Stimulated activated CD4-positive, alpha-beta T cell treated with anti-CD3 and anti-CD28 coated beads, Interleukin-15, amount 100 ng/mL, for 24 hours (primary cell): ENCODE measurements at places on chromosomes 13 and 19.
A peak's percentile ranks its signal among the peaks of the same experiment; 100 is the strongest.

- no peak for DNase-seq
These were observed 114.4 kb upstream of the TMTC4 start for GRCh38 chr13:100789025-100789424.

DNA sequence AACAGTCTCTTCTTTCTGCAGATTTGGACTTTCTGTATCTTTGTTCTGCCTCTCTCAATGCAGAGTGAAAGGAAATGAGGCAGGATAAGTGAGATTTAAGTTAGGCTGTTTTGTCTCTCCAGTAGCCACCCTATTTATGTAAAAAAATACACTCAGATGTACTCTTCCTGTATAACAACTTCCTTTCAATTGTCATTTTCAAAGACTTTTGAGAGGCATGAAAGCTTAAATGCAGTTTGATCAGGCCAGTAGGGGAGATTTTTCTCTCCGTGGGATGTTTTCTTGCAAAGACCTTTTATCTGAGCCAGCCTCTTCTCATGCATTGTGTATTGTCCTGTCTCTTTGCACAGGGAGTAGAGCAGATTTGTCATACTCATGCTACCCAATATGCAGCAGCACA is 166.8 kb downstream of the SLITRK5 start:
- DNase-seq = no peak

- DNase-seq = no peak
These were observed 3.8 kb downstream of the RAB8A start for GRCh38 chr19:16115301-16116039.

DNA sequence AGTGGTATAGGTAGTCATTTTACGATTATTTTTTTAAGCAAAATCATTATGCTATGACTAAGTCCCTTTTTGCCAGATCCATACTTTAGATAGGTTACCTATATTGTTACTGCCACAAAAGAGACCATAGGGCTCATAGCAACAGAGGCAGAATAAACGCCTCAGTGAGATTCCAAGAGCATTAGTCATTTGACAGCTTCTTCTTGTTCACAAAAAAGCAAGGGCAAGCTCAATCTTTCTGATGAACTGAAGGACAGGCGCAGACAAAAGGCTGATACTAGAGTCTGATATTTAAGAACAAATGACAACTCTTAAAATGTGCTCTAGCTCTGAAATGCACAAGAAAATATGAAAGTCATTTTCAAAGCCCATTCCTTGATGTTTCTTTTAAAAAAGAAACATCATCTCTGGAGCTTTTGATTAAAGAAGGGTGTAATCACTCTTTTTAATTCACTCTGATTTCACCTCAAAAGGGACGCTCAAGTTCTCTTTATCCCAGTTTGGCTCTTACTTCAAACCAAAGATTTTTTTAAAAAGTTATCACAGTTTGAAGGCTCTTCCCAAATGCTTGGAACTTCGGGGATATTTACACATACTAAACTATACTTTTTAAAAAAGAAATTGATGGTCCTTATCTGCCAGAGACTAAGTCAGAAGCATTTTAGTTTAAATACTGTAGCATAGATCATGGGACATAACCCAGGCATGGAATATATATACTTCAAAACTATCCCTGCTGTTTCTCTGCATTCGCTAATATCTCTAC is 187.2 kb downstream of the EFNB2 start:
- DNase-seq = no peak

- DNase-seq = no peak
These were observed 258.5 kb downstream of the DLEU7 start for GRCh38 chr13:50584856-50585580.

DNA sequence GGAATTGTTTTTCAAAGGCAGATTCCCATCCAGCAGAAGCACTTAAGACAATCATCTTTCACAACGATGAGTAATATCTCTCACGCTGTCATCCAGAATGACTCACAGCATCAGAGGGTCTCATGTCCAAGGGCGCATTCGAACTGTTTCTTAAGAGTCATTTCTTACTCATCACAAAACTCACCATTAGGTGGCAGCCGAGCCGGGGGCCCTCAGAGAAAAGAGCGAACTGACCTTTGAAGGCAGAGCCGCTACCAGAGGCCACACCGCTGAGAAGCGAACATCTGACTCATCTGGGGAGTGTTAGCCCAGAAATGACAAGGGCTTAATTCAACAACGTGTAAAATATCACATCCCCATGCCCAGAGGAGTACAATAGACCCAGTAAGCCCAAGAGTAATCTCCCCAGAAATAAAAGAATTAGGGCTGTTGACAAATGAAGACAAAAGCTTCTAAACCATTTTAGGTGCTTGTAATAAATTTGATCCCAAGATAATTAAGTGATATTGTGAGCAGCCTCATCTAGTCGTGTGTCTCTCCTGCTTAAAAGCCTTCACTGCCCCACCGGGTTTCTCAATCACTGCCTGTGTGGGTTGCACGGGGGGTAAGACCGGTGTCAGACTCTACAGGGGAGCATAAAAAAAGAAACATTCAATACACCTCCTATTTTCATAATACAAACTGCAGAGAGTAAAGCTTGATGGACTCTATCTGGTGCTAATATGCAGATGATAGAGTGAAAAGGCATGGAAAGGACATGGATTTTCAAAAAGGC is 96.2 kb downstream of the CYSLTR2 start:
- DNase-seq = peak; percentile 87

- DNase-seq = no peak
These were observed 258.3 kb downstream of the ZNF536 start for GRCh38 chr19:30630289-30631032.

- DNase-seq = no peak
These were observed 3.0 kb downstream of the CBY2 start for GRCh38 chr13:45704854-45705695.

DNA sequence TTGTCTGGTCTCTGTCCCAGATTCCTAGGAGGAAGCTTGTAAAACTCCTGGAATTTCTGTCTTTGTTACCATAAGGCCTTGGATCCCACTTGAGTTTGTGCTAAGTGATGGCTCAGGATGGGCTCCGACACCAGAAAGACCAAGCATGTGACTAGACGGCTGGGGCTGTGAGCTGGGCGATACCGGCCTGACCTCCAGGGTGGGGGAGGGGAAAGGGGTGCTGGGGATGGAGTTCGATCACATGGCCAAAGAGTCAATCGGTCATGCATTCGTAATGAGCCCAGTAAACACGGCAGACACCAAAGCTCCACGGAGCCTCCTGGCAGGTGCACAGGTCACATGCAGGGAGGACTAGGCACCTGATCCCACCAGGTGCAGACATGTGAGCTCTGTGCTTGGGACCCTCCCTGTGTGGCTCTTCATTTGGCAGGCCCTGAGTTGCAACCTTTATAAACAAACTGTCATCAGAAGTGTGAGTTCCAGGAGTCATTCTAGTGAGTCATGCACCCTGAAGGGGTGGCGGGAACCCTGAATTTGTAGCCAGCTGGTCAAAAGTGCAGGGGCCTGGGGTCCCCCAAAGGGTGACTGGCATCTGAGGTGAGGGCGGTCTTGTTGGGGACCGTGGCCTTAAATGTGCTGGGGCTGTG is 27.1 kb downstream of the ELAVL1 start:
- DNase-seq = no peak
